Neural crest cell (in vitro differentiated cells): ENCODE measurements at places on chromosomes 5 and 9.

- DNase-seq = no peak
Measured at GRCh38 chr9:137777761-137778160, 99.8 kb upstream of the CACNA1B start.

DNA sequence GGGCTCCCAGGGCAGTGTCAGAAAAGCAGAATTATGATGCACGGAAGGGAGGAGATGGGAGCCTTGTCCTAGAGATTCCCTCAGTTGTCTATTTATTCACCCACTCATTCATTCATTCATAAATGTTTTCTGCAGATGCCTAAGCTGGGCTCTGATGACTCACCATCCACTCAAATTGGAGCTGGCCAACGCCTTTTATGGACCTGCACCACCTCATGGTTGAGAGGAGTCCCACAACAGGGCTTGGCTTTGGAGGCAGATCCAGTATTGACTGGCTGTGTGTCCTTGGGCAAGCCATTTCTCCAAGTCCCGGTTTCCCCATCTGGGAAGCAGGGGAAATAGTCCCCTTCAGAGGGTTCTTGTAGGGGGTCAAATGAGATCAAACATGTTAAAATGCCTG, 227.8 kb downstream of the MELK start:
- no peak for DNase-seq

GRCh38 chr5:161676103-161676502, 9.4 kb upstream of the GABRA6 start:
- no peak for DNase-seq

DNA sequence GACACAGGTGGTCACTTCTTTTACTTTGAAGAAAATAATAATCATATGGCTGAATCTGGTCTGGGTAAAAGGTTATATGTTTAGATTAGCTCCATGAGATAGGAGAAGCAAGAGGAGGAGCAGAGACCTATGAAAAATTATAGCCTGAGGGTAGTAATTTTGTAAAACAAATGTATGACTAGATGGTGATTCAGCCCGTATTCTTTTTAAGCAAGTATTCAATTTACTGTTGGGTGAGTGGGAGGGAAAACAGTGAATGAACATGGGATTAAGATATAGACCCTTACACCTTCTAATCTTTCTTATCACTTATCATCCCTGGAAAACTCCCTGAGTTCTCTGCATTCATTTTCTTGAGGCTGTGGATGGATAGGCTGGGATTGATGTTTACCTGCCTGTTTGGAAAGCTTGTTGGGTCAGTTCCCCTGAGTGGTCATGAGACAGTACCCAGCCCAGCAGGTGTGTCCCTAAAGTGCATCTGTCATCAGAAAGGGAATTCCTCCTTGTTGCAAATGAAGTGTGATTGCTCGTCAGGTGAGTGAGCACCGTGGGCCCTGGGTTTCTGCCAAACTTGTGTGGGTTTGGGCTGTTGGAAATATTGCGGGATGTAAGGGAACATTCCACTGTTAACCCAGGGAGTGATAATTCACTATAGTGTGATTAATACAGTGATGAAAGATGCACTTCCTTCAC, 101.2 kb upstream of the GDNF start:
- DNase-seq = no peak

DNA sequence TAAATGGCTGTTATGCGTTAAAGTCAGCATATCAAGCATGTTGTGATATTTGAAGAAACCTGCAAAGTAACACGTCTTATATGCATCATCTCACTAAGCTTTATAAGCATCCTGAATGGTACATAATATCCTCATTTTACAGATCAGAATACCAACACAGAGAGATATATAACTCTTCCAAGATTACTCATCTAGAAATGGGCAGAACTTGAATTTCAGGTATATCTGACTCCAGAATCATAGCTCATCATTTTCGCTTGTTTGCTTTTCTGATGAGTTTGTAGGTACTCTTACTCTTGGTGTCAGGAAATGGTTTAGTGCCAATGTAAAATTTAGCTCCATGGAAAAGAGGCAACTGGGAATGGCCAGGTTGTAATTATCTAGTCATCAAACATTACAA, 232.3 kb upstream of the ANKH start:
- DNase-seq = no peak

GRCh38 chr9:72576087-72576486, 54.7 kb downstream of the TMC1 start:
- no peak for DNase-seq

DNA sequence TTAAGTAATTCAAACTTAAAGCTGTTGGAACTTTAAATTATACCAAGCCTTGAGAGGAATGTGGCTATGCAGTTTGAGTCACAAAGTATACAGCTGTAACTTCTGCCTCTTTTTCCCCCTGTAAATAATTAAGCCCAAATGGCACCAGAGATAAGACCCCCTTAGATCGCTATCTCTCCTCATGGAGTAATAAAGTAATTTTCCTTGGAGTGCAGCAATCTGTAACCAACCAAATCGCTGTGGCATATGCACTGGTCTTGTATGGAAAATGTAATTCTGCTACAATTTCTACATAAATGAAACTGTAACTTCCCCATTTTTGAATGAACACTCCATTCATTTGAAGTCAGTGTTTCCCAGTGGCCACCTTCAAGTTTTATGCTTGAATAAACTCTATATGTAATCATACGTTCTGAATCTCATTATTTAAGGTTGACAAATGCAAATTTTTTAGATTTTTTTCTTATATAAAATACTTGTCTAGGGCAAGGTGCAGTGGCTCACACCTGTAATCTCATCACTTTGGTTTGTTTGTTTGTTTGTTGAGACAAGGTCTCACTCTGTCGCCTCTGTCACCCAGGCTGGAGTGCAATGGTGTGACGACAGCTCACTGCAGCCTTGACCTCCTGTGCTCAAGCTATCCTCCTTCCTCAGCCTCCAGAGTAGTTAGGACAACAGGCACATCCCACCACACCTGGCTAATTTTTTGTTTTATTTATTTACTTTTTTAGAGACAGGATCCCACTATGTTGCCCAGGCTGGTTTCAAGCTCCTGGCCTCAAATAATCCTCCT, 12.3 kb downstream of the SUSD1 start:
- DNase-seq = no peak

DNA sequence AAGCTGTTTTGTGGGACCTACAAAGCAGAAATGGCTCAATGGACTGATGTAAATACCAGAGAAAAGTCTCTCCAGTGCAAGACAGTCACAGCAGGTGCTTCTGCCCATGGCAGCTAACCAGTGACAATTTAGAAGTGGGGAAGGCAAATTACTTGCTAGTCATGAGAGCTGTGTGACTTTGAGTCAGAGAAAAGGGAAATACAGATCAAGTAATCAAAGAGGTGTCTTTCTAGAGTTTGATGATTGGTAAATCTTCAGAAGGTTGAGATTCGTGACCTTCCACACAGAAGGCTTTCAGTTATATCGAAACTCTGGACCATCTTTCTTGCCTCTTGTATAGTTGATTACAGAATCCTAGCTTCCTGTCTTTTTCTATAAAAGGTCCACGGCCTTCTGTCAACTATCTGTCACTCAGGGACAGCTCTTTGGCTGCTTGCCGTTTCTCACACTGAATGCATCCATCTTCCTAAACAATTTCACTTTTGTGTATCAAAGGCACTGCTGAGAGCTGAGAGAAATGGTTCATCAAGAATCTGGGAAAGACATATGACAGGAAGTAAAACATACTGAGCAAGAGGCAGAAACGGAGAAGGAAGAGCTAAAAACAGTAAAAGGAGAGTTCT, 993.9 kb upstream of the ACO1 start:
- DNase-seq = no peak

DNA sequence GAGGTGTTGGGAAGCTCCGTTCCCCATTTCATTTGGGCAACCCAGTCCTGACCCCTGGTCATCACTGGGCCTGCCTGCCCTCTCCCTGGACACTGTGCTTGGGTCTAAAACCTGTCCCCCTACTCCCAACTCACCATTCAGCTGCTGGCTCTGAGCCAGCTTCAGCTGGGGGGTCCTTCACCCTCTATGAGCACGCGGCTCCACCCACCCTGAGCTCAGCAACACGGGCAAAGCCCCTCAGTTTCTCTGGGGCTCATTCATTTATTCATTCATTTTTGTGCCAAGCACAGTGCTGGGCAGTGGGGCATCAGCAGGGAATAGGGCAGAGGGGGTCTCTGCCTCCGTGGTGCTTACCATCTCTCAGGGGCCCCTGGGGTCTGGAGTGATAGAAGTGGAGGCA, 199.8 kb upstream of the MVB12B start:
- DNase-seq = no peak

GRCh38 chr5:66039296-66039695, 104.8 kb upstream of the SREK1 start:
- DNase-seq = no peak

DNA sequence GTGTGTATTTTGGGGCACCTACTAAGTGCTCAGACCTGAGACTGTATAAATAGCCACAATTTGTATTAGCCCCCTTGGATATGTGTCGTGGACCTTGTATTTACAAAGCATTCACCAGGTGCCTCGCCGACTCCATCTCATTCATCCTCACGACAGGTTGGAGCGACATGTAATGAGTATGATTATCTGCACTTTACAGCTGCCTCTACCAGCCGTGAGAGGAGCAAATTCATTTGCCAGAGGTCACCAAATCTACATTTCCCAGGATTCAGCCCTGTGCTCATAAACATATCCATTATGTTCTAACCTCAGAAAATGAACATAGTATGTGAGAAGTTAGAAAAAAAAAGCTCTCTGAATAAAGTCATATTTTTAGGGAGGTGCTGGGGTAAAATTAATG, 167.4 kb downstream of the ZDHHC21 start:
- DNase-seq = no peak

DNA sequence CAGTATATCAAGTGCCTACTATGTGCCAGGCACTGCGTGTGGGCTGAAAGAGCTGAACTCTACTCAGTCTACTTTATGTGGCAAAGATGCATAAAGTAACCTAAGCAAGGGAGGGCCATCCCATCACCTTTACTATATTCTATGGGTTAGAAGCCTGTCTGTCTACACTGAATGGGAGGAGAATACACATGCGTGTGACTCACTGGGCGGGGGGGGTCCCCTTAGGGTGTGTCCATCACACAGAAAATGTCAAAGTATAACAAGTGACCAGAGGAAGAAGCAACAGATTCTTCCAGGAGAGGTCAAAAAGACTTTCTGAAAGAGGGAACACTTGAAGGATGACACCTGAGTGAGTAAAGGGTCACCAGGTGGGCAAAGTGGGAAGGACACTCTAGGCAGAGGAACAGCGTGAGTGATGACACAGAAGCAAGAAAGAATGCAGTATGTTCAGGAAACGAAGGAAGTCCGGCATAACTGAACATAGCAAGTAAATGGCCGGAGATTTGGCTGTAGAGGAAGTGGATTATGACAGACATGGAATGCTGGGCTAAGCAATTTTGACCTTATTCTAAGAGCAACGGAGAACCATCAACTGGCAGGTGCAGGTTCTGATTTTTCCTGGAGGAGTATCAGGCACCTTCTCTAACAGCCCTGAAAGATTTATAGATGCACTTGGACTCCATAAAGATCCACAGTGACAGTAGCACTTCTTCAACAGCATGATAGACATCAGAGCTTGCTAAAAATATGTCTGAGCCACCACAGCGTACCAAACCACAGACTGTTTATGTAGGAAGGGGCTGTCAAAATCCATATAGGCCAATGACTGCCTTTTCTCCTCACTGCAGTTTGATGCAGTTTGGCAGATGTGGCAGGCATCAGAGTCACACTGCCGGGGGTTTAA, 8.0 kb upstream of the WHRN start:
- no peak for DNase-seq

DNA sequence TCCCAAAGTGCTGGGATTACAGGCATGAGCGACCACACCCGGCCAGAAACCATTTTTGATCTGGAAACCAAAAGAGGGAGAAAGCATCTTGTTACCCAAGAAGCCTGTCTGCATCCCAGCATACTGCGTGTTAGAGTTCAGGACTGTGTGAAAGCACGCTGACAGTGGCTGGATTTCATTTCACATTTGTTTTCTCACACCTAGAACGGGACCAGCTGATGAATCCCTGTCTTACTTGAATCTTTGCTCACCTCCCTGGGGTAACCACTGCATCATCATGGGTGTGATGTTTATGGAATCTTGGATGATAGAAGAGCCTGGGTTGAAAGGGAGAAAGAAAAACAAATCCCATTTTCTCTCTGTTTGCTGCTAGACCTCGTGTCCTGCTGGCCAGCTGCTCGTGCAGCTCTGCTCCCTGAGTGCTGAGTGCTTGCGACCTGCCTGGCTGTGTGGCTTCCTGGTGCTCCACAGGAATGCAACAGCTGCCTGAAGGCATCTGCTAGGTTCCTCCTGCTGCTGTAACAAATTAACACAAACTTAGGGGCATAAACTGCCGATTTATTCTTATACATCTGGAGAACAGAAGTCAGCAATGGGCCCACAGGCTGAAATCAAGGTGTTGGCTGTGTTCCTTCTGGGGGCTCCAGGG, 378.3 kb upstream of the DAP start:
- no peak for DNase-seq

DNA sequence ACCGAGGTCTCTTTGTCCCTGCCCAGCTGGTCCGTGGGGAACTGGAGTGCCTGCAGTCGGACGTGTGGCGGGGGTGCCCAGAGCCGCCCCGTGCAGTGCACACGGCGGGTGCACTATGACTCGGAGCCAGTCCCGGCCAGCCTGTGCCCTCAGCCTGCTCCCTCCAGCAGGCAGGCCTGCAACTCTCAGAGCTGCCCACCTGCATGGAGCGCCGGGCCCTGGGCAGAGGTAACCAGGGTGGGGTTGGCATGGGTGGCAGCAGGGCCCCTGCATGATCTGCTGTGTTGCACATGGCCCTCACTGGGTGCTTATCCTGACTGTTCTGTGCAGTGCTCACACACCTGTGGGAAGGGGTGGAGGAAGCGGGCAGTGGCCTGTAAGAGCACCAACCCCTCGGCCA, 119.2 kb upstream of the ICE1 start:
- DNase-seq = no peak

GRCh38 chr5:133478199-133478985, 133.9 kb downstream of the FSTL4 start:
- DNase-seq = no peak

DNA sequence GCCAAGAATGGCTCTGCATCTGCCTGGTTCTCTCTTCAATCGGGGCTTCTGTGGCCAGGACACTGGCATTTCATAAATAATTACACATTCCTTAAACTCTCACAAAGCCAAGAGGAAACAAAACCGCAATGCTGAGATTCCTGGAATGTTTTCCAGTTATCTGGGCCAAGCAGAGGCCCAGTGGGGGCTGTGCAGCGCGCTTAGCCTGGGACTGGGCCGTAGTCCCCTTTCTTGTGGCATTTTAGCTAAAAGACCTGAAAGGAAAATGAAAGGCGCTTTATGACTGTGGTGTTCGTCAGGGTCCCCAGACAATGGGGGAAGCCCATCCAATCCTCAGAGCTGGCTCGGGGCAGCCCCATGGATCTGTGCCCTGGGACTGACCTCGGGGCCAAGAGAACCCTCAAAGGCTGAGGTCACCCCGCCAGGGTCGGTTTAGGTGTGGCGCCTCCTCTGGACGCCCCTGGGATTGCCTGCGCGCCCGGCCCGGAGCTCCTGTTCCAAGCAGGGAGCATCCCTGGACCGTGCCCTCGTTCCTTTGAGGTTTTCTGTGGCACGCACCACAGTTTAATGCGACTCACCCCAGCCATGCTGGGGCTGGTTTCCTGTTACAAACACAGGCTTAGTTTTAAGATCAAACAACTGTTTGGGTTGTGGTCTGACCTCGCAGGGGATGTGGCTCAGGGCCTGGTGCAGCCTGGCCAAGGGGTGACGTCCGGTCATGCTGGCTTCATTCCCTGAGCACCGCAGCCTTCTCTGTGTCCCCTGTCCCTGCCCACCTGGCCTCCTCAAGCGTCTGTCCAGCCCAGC, 51.5 kb upstream of the NKD2 start:
- DNase-seq = no peak

- DNase-seq = no peak
Measured at GRCh38 chr9:106075960-106076327, 381.6 kb downstream of the TMEM38B start.

GRCh38 chr5:143491646-143492045, 88.2 kb upstream of the NR3C1 start:
- DNase-seq = no peak
